ENCODE measurements at places on chromosomes 12 and 14.

DNA sequence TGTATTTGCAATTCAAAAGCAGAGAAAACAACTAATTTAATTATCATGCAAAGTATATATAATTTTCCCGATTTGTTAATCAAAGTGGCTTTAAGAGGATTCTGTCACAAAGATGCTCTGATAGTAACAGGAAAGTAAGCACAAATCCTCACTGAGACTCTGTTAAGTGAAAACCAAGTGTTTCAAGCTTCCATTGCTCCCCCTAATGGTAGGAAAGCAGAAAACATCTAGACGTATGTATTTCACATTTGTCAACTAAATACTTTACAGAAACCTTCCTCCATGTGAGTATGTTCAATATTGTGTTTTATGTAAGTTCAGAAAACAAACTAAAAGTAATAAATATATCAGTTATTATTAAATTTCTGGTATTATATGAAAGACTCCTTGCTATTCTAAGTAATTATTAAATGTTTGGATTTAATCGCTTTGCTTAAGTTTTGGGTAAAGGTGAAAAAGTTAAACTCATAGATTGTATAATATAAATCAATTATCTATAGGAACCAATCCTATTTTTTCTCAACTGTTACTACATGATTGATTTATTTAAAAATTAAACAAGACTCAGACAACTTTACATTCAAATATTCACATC is 1.5 kb upstream of the NTS start:
- DNase-seq: peak; percentile 29

DNA sequence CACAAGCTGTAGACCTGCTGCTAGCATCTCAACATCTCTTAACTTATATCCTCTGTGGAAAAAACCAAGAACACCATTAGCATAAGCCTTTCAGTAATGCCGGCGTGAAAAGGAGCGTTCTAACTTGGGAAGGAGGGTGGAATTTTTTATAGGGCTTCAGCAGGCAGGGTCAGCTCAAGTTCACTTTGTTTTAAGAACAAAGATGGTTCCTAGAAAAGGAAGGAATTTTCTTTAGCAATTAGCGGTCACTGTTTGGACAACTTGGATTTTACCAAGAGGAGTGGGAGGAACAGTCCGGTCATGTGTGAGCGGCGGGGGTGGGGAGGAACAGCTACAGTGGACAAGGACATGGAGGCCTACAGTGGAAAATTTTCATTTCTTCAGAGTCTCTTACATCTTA is 35.9 kb downstream of the BBS10 start:
- no peak for DNase-seq

DNA sequence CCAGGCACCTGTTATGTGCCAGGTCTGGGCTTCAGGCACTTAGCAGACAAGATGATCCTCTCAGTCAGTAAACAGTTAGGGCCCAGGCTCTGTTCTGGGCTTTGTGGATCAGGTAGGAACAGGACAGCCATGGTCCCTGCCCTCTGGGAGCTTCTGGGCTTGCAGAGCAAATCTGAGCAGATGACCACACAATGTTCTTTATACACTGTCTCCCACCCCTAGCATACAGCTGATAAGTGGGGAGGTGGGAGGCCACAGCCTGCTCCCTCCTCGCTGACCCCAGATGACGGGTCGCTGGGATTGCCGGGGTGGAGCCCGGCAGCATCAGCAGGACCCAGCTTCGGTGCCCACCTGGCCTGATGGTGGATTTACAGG is 53.1 kb upstream of the RIN3 start:
- no peak for DNase-seq

- no peak for DNase-seq
These were observed 1170.7 kb downstream of the FSCB start for GRCh38 chr14:43336351-43336750.

DNA sequence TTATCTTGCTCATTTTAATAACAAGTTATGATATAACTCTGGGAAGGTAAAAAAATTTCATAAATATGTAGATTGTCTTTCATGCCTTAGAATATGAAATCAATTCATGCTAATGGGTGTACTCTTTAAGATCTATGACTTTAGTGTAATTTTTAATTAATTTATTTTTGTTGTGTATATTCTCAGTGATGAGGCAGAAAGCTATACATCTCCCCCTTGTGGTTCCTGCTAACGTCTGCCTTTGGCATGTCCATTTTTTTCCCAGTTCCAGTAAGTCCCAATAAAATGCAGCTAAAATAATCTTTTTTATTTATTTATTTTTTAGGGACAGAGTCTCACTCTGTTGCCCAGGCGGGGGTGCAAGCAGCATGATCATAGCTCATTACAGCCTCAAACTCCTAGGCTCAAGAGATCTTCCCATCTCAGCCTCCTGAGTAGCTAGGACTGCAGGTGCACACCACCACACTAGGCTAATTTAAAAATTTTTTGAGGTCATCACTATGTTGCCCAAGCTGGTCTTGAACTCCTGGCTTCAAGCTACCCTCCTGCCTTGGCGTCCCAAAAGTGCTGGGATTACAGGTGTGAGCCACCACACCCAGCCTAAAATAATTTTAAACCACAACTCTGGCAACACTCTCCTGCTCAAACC is 3.3 kb upstream of the CHURC1 start:
- peak; percentile 29 for DNase-seq

DNA sequence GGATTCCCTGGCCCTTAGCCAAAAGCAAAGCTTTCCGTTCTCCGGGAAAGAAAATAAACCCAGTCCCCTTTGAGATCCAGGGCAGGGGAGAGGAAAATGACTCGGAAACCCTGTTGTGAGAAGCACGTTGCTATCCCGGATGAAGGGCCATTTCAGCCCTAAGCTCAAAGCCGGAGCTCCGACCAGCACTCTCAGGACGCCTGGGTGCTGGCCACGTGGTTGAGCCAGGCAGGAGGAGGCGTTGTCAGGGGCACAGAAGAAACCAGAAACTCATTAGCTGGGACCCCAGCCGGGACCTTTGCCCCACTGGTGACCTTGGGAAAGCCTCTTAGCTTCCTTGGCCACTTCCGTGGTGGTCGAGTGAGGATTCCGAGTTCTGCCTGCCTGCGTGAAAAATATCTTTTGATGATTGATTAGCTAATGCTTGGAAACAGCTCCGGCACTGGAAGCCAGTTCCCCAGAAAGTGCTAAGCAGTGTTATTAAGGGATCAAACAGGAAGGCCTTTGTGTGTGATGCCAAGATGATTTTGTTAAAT is 57.6 kb upstream of the FZD10 start:
- DNase-seq: peak; percentile 39

DNA sequence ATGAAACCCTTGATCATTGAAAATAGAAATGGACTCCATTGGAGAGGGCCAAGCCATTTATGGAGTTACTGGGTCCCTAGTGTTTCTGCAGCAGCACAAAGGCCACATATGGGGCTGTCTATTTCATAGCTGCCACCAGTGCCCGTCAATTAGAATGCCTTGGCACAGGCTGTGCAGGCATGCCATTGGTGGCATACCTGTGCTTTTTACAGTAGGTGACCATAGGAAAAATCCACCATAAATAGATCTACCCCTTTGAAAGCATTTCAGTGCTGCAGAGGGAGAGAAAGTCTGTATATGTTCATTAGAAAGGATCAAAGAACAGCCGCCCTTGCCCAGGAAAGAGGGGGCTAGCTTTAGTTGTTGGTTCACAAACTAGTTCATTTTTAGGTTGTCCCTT is 13.1 kb downstream of the MYBPC1 start:
- no peak for DNase-seq

DNA sequence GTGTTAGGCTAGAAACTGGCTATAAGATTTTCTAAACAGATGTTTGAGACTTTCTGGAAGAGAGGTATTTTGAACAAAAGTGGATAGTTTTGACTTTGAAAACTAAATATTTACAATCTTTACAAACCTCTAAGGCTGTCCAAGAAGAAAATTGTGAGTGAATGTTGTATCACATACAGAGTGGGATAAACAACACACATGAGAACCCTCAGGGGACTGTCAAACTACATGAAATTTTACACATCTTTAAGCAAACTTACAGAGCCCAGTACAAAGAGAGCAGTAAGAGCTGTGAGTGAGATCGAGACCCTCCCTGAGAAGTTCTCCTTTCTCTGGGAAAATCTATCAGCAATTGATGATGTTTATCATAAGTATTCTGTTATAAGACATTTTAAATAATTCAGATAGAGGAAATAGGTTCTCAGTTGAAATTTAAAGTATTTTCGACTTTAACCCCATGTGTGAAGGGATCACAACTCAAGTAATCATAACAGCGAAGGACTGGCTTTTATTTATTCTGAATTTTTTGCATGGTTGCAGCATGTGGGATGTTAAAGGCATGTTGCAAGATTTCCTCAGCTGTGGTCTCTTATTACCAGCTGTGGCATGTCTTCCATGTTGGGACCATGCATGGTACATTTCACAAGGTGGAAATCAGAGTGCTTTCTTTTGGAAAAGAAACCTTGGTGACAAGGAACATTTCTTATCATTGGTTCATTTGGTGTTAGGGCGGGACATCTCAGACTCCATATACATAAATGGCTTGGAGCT is 264.0 kb upstream of the PRICKLE1 start:
- no peak for DNase-seq

DNA sequence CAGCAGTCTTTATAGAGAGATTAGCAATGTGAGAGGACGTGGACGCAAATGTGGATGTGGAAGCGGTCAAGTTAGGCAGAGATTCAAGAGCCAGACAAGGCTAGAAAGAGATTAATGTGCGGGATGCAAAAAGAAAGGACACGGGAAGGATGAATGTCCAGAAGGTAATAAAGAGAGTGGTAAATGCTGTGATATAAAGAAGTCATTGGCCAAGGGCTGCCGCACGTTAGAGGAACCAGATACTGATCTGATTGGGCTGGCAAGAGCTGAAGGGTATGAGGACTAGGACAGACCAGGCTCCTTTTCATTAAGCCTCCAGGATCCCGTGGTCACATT is 59.5 kb downstream of the DHRS2 start:
- no peak for DNase-seq

DNA sequence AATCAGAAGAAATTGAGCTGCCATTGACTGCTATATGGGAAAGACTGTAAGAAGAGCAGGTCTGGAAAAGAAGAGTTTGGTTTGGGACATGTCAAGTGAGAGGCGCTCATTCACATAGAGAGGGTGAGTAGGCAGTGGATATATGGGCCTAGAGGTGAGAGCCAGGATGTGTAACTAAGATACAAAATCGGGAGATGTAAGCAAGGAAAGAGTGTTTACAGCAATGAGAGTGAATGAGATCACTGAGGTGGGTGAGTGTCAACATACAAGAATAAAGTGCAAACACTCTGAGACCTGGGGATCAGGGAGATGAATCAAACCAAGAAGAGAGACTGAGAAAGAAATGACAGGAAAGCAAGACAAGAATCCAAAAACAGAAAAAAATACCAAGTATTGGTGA is 58.0 kb upstream of the RTRAF start:
- no peak for DNase-seq

DNA sequence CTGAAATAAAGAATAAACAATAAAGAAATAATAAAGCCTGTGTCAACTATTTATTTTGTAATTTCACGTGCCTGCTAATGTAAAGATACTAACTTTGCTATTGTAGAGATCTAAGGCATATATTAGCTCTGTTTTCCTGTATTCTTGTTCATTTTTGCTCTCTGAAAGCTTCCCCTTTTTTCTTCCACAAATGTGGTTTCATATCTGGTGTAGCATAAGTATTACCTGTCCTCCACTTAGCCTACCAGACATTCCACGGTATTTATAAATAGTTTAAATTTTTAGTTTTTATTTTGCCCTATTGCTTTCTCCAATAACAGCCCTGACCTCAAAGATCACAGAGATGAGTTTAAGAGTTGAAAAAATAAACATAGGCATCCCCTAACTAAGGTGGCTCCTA is 92.6 kb upstream of the ATP2B1 start:
- DNase-seq: no peak

DNA sequence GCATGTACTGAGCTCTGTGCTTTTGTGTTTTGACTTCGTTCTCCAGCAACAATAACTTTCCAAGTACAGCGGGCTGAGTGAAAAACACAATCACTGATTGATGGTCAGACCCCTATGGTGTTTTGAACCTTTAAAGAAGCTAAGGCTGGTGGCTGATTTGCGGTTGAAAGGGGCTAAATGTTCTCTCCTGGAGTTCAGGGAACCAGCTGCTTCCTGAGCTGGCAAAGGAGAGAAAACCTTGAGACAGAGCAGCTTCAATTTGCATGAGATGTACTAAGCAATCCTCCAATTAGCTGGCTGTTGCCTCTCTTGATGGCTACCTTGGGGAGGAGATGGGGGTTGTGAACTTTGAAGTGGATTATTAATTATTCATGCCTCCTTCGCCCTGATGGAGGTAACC is 546.7 kb upstream of the SEL1L start:
- no peak for DNase-seq

GRCh38 chr12:113468365-113469223 is 3.1 kb downstream of the LHX5 start:
- DNase-seq: no peak

- DNase-seq: no peak
These were observed 51.8 kb downstream of the FOXN3 start for GRCh38 chr14:89365061-89365801.

- DNase-seq: peak; percentile 15
These were observed 229.2 kb upstream of the TMTC1 start for GRCh38 chr12:30012816-30013450.

GRCh38 chr14:95609398-95609990 is 74.6 kb downstream of the GLRX5 start:
- peak; percentile 60 for DNase-seq

- DNase-seq: no peak
These were observed 17.4 kb downstream of the GNG2 start for GRCh38 chr14:51877810-51878209.

DNA sequence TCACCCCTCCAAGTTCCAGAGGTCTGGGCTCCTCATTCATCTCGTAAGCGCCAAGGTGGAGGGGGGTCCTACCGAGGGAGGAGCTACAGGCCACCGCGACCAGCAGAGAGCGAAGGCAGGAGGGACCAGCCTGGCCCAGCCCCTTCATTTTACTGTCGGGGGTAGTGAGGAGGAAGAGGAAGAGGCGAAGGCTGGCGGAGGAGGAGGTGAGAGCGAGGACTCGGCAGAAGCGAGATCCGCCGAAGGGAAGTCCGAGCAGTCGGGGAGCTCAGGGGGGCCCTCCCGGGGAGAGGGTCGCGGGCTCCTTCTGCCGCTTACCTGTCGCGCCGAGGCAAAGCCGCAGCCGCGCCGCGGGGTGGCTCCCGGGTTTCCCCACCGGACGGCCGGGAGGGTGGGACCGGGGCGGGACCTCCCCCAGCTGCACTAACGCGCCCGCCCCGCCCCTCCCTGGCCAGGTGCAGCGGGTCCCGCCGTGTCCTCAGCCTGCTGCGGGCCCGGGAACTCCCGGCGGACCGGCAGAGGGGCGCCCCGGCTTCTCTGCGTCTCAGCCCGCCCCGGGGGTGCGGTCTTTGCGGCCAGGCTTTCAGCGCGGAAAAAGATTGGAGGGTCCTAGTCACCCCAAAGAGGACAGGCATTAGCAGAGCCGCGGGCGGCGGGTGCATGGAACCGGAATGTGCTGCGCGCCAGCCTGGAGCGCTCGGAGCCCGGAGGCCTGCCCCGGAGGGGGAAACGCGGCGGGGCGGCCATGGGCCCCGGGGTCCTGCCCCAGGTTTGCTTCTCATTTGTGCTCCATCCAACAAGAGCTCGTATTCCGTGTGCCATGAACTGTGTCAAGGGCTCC is at the start of gene GALNT6:
GALNT6 (minus strand) TSS at position 124 of the 841 bp plus-strand sequence. CDS start 11,625 bp downstream, outside the sequence.
- DNase-seq: peak; percentile 64
